ENCODE measurements at places on chromosomes 2 and 18.

- ATAC-seq: no peak
Observed at GRCh38 chr2:236767941-236768340, 198.3 kb downstream of the ACKR3 start.

DNA sequence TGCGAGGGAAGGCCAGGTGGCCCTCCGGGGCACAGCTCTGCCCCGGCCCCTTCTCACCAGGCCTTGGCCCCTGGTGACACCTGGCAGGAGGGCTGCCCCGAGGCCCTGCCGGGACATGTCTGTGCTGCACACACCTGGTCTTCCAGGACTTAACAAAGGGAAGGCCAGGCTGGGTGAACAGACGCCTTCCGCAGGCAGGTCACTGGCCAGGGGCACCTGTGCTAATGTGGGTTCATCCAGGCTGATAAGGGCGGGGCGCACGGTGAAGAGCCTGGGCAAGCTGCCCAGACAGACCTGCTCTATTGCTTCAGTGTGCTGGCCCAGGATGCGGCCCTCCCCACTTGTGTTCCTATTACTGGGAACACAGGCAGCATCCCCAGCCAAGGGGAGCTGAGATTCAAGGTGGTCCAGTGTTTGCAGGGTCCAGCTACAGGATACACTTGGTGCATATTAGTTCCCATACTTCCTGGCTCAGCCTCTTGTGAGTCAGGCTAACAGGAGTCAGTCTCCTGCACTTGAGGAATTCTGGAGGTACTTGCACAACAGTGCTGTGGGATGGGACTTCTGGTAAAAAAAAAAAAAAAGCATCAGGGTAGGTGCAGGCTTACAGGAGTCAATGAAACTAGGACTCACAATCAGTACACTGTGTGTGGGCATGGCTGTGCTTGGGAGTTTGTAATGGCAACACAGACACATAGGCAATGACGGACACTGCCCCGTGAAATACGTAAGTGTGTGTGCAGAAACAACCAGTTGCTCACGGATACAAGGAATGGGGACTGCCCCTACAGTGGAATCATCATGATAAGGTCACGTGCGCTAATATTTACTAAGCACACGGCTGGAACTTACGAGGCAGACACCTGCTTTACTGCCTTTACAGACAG is 261.4 kb downstream of the TWIST2 start:
- ATAC-seq: no peak

DNA sequence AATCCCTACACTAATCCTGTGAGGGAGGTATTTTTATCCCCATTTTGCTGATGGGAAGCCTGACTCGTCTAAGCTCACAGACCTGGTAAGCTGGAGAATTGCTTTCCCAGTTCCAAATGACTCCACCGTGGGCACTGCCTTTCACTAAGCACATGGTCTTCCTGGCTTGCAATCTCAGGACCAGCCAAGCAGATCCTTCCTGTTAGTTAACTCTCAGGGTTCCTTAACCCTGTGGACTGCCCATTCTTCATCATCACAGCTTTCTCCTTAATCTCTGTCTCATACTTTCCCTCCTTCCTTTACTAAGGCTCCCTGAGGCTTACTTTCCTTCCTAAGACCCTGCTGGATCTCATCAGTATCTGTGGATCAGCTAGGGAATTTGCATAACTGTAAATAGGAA is 122.2 kb upstream of the ZEB2 start:
- no peak for ATAC-seq

DNA sequence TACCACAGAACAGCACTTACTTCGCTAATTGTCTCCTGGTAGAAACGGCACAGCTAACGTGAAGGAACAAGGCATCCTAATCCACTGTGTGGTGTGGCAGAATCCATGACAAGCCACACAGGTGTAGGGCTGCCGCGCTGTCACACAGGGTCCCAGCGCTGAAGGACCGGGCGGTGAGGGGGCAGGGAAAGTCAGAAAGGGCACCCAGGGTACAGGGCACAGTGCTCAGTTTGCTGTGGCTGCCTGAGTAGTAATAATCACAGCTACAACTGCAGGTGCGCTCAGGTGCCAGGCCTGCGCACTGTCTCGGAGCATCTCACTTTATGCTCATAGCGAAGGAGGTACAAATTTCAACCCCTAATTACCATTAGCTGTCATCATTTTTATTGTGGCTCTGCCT is 55.2 kb upstream of the CAB39 start:
- no peak for ATAC-seq

DNA sequence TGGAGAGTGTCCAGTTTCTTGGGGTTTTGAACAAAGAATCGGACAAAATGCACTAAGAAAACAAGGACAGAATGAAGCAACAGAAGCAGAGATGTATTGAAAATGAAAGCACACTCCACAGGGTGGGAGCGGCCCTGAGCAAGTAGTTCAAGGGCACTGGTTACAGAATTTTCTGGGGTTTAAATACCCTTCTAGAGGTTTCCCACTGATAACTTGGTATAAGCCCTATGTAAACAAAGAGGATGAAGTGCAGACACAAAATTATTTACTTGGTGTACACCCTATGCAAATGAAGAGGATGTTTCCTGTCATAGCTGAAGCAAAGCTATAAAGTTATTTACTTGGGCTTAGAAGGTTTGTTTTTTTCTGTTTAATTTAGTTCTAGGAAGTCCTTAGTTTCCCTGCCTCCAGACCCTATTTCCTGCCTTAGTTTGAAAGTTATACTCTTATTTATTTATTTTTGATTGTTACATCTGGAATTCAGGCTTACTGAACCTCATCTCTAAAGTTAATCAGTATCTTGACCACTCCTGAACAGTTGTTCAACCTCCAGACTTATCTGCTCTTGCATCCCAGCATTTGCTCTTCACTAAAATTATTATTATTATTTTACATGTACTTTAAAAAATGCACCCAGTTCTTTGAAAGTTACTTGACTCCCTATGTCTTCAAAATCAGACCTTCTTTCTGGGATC is 193.5 kb downstream of the SPP2 start:
- no peak for ATAC-seq

GRCh38 chr2:41940060-41940744 is 107.6 kb upstream of the PKDCC start:
- ATAC-seq: no peak

DNA sequence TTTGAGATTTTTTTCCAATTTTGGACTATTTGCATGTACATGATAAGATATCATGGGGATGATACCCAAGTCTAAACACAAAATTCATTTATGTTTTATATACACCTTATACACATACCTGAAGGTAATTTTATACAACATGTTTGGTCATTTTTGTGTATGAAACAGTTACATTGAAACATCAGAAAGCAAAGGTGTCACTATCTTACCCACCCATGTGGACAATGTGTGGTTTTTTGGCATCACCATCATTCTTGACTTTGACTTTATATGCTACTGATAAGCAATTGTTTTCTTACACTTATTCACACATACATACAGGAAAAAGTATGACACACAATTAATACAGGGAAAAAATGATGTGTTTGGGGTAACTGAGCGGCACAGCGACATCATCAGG is 51.0 kb upstream of the ACVR1 start:
- ATAC-seq: no peak

DNA sequence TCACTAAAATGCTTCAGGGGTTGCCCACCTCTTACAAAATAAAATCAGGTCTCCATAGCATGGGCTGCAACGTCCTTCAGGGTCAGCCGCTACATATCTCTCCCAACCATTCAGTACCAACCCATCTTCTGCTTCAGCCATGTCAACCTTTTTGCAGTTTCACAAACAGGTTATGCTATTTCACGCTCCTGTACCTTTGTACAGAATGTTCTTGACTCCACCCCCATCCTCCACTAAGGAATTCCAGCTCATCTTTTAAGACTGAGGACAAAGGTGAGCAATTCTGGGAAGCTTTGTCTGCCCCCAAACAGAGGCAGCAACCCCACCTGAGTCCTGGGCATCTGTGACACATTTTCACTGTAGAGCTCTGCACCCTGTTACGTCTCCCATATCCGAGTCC is 8.8 kb upstream of the EVA1A start:
- no peak for ATAC-seq

DNA sequence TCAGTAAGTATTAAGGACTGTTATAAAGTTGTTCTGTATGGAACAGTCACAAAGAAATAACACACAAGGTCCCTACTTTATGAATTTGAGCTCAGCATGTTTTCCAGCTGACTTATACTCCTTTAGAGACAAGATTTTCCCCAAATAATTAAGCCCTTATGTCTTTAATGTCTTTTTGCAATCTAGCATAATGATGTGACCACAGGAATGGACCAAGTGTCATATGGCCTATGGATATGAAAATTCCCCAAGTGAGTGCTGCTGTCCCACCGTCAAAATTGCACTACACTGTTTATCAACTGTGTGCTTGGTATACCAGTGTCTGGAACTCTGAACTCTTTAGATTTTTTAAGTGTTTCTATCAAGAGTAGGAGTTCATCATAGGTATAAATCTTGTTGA is 369.6 kb downstream of the PID1 start:
- ATAC-seq: no peak

DNA sequence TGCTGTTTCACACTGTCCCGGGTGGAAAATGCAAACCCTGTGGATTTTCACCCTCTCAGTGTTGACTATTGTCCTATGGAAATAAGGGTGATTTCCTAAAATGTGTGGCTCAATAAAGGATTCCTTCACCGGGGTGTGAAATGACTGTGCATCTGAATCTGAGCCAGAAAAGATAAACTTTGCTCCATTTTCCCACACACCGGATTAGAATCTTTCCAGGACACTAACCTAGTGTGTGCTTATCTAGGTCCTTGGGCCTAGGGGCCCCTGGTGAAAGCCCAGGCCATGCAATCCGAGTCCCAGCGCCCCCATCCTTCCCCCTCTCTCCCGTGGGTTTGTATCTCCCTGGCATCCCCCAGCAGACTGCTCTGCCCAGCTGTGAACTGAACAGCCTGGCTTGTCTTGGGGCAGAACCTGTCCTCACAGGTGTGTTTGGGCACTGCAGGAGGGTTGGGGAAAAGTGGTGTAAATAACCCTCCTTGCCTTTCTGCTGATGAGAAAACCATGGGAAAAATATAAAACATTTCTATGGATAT is 17.3 kb downstream of the KLHL29 start:
- ATAC-seq: no peak

All from motor neuron (in vitro differentiated cells).